ENCODE measurements at places on chromosomes 1 and 21.
A peak's percentile ranks its signal among the peaks of the same experiment; 100 is the strongest.

- DNase-seq, result no peak
These were observed 39.0 kb upstream of the PDE9A start for GRCh38 chr21:42614396-42614795.

GRCh38 chr1:23559985-23560741 is 862 bp upstream of the ID3 start:
- DNase-seq, result peak; percentile 70

GRCh38 chr1:63557365-63557987 is 34.2 kb downstream of the EFCAB7 start:
- peak; percentile 30 for DNase-seq

DNA sequence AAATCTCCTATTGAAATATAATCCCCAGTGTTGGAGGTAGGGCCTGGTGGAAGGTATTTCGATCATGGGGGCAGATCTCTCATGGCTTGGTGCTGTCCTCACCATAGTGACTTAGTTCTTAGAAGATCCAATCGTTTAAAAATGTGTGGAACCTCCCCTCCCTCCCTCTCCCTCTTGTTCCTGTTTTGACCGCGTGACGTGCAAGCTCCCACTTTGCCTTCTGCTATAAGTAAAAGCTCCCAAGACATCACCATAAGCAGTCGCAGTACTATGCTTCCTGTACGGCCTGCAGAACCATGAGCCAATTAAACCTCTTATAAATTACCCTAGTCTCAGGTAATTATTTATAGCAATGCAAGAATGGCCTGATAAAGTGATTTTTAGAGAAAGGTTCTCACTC is 10.9 kb upstream of the RGS2 start:
- DNase-seq, result no peak

GRCh38 chr1:22264464-22265341 is 121.8 kb upstream of the WNT4 start:
- DNase-seq, result no peak

GRCh38 chr21:34004974-34005373 is 68.4 kb upstream of the MRPS6 start:
- no peak for DNase-seq

- no peak for DNase-seq
These were observed 1.7 kb downstream of the PATJ start for GRCh38 chr1:61743716-61744580.

DNA sequence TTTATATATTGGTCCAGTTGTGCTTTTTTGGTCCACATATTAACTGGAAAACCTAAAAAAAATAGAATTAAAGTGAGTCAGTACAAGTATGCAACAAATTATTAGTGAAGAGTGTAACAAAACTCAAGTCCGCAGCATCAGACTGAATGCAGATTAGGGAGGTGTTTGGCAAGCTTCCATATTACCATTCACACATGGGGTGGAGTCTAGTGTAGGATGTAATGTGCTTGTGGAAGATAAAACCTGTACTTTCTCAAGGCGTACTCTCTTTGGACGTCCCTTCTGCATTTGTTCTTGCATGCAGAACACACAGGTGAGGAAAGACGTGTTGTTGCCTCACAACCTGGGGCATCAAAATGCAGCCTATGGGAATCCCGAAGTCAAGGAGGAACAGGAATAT is 668.7 kb downstream of the MRPL39 start:
- no peak for DNase-seq

DNA sequence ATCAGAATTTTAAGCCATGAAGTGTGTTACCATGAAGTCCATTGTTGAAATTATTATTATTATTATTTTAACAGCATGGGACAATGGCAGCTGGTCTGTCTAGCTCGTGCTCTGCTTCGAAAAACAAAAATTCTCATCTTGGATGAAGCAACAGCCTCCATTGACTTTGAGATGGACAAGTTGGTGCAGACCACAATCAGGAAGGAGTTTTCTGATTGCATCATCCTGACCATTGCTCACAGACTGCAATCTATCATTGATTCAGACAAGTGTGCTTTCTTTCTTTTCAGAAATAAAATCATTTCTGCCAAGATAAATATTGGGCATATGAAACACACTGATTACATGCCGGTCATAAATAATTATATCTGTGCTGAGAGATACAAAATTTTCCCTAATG is 21.0 kb downstream of the HSPA13 start:
- DNase-seq, result no peak

GRCh38 chr1:24925963-24926362 is 4.1 kb downstream of the RUNX3 start:
- DNase-seq, result peak; percentile 41

- no peak for DNase-seq
These were observed 159.9 kb downstream of the SNX7 start for GRCh38 chr1:98821379-98821778.

- DNase-seq, result peak; percentile 6
These were observed 1.5 kb downstream of the EPRS1 start for GRCh38 chr1:220044678-220045355.

DNA sequence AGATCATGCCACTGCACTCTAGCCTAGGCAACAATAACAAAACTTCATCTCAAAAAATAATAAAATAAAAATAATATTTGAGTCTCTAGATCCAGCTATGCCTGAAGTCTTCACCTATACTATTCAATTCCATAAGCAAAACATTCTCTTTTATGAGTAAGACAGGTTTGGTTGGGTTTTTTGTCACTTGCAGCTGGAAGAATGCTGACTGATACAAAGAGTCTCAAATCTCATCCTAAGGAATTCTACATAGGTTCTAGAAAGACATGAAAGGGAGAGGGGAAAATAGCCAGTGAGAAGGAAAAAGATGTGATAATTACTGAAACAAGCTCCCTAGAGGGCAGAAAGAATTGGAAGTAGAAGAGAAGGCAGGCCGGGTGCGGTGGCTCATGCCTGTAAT is 30.4 kb upstream of the MED18 start:
- DNase-seq, result no peak

GRCh38 chr1:80003250-80003649 is 996.7 kb upstream of the ADGRL4 start:
- no peak for DNase-seq

- no peak for DNase-seq
These were observed 6.6 kb downstream of the CLCNKA start for GRCh38 chr1:16028237-16029002.

DNA sequence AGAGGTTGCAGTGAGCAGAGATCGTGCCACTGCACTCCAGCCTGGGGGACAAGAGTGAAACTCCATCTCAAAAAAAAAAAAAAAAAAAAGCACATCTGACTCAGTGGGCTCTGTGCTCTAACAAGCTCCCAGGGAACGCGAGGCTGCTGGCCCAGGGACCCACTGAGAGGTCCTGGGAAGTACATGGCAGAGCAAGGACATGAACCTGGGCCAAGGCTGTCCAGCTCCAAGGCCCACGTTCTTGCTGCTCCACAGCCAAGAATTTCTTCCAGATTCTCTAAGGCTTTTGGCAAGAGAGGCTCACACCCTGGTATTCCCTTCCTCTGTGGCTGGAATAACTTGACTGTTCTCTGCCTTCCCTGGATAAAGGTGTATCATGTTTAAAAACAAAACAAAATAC is 15.4 kb upstream of the AGTRAP start:
- no peak for DNase-seq

- no peak for DNase-seq
These were observed 5.7 kb downstream of the FBLIM1 start for GRCh38 chr1:15764269-15764764.

DNA sequence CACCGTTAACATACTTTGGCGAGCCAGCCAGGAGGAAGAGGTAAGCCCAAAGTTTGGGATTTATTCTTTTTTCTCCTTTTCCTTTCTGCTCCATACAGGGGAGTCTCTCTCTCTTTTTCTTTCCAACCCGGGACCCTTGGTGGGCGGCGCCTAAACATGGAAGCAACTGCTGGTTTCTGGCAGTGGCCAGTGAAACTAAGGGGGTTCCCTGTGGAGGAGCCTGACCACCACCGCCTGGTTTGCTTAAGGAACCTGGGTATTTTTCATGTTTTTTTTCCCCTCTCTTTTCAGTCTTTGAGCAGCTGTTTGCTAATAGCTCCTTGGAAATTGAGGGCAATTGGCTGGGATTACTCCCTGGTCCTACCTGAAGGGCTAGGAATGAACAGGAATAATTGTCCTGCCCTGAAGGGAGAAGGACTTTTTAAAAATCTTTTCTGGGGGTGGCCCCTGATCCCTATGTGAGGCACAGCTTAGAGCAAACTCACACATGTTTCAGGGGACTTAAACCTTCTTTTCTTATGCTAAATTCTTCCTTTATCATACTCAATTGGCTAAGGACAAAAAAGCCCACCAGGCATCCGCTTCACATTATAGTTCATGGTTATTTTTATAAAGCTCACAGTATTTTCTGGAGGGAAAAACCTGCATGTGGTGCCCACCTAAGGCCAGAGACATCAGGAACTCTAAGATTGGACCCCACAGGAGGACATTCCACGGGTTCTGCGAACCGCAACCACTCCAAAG is 61.3 kb upstream of the PLD5 start:
- DNase-seq, result no peak

- peak; percentile 15 for DNase-seq
These were observed 2.2 kb downstream of the CHRM3 start for GRCh38 chr1:239388578-239388977.

DNA sequence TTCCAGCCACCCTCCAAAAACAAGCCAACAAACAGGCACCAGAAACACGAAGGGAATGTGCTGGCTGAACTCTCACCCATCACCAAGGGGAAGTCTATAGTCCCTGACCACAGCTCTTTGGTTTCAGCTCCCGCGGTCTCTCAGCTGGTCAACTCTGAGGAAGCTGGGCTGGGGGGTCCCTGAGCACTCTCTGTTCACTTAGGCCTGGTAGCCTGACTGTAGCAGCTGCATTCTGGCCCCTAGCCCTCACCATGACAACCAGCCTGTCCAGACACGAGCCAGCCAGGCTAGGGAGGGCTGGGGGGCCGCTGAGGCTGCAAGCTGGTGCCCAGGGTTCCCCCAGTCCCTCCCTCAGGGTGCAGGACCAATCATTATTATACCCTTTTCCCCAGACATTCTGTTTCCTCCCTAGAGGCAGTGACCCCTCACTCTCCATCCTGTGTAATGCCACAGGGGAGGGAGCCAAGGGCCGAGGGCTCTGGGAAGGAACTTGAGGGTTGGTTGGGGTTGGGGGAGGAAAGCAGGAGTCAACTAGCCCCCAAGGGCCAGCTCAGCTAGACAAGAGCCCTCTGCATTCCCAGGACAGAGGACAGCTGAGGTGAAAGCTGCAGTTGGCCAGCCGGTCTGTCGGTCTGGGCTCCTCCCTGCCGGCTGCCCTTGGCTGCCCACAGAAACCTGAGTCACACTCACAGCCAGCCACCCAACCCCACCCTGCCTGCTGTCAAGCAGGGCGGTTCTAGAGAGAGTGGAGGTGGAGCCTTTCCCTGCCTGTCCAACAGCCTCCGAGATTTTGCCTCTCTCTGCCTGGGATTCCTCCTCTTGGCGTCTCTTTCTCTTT is 1.2 kb upstream of the TRAPPC3 start:
- peak; percentile 91 for DNase-seq

GRCh38 chr1:110615548-110616130 is 9.5 kb upstream of the KCNA2 start:
- peak; percentile 92 for DNase-seq

DNA sequence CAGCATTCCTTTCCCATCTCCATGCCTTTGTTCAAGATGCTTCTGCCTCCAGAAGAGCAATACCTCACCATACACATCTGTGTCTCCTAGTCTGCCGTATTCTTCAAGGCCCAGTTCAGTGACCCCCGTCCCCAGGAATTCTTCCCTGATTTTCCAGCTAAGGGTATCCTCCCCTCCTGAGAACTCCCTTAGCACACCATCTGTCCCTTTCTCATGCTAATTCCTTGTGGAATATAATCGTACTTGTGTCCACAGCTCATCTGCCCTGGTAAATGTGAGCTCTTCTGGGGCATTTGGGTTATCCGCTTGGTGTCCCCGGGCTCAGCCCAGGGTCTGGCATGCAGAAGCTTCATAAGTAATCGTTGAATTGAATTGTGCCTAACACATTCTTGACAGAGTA is 40.9 kb downstream of the BEND5 start:
- DNase-seq, result no peak

- DNase-seq, result no peak
These were observed at the start of gene PDZK1IP1 for GRCh38 chr1:47189844-47190508. PDZK1IP1 (minus strand) TSS chr1:47190036; CDS start chr1:47189932, 104 bp downstream.

DNA sequence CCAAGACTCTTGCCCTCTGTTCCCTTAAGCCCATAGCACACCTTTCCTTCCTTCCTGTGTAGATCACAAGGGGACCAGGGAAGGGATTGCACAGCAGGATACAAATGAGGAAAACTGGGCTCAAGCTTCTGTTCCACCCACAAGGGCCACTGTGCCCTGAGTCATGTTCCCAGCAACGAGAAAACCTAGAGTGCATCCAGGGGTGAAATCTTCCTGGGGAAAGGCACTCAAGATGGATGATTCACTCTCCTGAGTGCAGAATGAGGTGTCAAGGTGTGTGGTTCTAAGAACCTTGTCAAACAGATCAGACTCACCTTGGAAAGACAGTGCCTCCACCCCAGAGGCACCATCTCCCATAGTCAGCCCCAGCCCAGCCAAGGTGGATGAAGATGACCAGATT is 40.7 kb upstream of the EYA3 start:
- no peak for DNase-seq

DNA sequence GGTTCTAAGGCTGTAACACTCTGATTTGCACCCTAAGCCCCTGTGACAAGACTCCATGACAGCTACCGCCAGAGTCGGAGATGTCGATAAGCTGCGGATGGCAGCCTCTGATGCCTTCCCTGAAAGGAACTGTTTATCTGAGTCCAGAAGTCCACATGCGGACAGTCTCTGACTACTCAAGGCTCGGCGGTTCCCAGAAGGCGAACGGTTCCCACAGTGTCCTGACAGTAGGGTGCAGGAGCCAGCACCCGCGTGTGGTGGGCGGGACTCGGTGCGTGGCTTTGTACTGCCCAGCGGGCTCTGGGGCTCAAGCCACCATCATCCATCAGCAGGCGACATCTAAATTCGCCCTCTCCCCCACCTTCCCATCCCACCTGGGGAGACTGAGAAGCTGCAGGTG is 30.7 kb downstream of the LRP8 start:
- no peak for DNase-seq

- DNase-seq, result peak; percentile 35
These were observed 51.7 kb upstream of the TIAM1 start for GRCh38 chr21:31395791-31396190.

GRCh38 chr1:180930687-180931086 is 18.0 kb downstream of the KIAA1614 start:
- peak; percentile 89 for DNase-seq

- DNase-seq, result no peak
These were observed 64.0 kb downstream of the SIK1 start for GRCh38 chr21:43362915-43363314.

GRCh38 chr1:180842491-180843275 is 70.0 kb upstream of the KIAA1614 start:
- peak; percentile 43 for DNase-seq

Measured in eye (tissue), 1 donor.